ENCODE measurements at places on chromosomes 16 and 17.
A peak's percentile ranks its signal among the peaks of the same experiment; 100 is the strongest.

- no peak for DNase-seq
Measured at GRCh38 chr17:1087381-1088241, 90.7 kb downstream of the TIMM22 start.

DNA sequence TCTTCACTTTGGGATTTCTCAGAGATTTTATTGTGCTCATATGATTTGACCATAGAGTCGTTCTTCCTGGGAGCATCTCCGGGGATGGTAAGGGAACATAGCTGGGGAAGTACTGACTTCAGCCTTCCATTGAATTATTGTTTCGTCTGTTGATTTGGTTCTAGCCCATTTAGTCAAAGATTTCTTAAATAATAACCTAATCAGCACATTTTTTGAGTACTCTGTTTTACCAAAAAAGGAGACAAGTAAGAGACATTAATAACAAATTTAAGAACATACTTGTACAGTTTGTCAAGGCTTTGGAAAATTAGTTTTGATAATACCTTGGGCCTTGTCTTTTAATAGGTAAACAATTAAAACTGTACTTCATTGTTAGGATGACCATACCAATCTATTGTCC, 78.0 kb downstream of the CDRT15 start:
- no peak for DNase-seq

DNA sequence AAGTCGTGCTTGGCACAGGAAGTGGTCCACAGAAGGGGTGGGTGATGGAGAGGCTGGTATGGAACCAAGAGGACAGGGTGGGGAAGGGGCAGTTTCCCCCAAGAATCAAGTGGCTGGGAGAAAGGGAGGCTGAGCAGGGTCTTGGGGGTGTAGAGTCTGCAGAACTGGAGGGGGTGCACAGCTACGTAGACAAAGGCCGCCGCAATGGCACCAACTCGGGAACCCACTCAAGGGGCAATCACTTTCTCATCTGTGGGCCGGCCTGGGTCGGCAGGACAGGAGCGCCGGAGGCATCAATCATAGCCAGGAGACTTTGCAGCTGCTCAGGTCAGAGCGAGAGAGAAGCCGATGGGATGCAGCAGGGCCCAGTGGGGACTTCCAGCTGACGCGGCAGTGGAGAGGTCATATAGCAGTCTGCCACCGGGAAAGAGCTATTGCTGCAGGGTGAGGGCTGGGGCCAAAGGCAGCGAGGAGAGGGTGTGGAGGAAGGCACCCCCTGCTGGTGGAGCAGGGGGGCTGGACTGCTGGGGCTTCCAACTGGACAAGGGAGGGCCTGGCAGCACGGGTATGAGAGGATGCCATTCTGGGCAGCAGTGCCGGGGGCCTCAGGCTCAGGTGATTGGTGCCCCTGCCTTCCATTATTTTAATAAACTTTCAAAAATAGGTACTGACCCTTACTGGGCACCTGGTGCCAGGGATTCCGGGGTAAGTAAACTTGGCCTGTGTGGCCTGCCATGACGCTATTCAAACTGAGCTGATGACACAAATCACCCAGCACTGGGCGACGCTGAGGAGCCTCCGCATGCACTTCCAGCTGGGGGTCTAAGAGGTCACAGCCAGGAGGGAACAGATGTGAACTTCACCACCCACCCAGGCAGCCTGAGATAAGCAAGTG, 52.5 kb upstream of the MTSS2 start:
- no peak for DNase-seq

DNA sequence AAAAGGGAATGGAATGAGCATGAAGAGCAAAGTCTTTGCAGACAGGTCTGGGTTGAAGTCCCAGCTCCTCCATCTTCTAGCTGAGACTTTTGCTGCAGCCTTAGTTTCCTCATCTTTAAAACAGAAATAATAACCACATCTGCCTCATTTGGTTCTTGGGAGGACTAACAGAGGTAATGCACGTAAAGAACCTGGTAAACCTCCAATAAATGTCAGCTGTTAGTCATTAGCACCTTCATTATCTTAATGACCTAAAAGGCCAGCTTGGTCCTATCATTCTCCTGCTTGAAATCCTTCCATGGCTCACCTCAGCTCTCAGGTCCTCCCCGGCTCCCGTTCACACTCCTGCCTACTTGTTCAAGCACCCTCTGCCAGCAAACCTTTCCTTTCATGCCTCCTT, 51.8 kb downstream of the SKAP1 start:
- no peak for DNase-seq

DNA sequence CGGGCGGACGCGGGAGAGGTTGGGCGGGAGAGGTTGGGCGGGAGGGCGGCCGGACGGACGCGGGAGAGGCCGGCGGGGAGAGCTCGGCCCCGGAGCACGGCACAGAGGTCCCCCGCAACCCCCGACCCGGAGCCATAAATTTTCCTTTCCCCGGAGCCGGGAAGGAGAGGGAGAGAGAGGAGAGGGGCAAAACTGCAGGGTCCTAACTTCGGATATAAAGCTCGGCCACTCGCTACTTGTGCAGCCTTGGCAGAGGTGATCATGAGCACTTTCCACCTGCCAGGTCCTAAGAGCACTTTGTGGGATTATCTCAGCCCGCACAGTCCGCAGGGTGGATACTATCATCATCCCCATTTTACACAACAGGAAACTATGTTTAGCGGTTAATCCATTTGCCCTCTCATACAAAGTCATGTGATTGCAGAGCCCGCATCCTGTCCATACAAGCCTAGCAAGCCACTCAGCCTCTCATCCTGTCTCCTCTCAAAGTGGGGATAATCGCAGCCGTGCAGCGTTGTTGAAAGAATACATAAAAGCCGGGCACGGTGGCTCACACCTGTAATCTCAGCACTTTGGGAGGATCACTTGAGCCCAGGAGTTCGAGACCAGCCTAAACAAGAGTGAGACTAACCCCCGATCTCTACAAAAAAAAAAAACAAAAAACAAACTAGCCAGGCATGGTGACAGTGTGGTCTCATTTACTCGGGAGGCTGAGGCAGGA, 780 bp upstream of the DCAKD start:
- DNase-seq, result no peak

DNA sequence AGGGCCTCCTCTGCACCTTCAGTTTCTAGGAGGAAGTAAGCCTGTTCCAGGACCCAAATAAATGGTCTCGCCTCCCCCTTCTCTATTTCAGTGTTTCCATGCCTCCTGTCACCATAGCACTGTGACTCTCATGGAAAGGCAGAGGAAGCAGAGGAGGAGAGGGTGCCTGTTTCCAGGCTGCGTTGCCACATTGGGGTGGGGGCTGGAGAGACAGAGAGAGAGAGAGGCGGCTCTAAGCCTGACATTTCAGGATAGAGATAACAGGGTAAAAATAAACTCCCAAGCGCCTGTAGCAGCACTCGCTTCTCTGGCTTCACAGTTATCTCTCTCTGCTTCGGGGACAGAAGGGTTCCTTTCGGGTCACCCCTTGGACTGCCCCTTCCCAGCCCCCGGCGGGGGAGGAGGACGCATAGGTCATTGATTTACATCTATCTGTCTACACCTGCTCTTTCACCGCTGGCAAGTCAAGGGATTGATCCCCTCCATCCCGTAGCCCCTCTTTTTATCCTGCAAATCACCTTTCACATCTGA, 71.2 kb upstream of the MRTFB start:
- no peak for DNase-seq

GRCh38 chr17:41478237-41478636, 2.7 kb downstream of the KRT35 start:
- no peak for DNase-seq

- DNase-seq, result no peak
Measured at GRCh38 chr16:30964574-30965226, 7.1 kb downstream of the SETD1A start.

GRCh38 chr17:51510940-51511339, 250.6 kb downstream of the UTP18 start:
- no peak for DNase-seq

GRCh38 chr16:23952971-23953300, 117.2 kb downstream of the PRKCB start:
- no peak for DNase-seq

DNA sequence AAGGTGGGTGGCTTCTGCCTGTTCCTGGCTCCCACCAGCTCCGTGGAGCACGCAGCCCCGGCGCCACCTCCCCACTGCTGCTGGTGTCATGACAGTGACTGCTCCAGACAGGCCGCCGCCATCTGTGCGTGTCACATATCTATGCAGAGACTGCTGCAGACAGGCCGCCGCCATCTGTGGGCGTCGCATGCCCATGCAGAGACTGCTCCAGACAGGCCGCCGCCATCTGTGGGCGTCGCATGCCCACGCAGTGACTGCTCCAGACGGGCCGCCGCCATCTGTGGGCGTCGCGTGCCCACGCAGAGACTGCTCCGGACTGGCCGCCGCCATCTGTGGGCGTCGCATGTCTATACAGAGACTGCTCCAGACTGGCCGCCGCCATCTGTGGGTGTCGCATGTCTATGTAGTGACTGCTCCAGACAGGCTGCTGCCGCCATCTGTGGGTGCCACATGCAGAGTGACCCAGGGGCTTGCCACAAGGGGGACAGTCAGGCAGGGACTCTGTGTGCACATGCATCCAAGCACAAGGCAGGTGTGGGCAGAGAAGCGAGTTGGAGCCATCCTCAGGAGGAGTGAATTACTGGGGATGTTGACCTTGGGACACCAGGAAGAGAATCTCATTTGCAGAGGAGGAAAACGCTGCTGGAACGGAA, 3.3 kb upstream of the FN3KRP start:
- DNase-seq, result no peak

DNA sequence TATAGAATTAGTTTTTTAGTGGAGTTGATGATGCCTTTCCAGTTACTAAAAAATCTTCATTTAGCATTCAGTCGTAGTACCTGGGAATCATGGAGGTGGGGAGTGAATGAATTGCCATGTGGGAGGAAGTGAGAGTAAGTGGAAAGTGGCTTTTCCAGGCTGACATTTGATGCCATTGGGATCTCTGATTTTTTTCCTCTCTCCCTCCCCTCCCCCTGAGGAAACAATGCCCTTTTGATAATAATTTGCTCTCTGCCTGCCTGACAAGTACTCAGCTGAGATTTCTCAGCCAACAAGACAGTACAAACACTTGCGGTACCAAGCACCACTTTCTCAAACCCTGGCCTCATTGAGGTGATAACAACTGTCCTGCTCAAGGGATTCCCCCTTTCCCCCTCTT, 2.2 kb downstream of the UBE2Z start:
- DNase-seq, result no peak

GRCh38 chr17:330993-331701, 21.5 kb downstream of the RPH3AL start:
- DNase-seq, result no peak

DNA sequence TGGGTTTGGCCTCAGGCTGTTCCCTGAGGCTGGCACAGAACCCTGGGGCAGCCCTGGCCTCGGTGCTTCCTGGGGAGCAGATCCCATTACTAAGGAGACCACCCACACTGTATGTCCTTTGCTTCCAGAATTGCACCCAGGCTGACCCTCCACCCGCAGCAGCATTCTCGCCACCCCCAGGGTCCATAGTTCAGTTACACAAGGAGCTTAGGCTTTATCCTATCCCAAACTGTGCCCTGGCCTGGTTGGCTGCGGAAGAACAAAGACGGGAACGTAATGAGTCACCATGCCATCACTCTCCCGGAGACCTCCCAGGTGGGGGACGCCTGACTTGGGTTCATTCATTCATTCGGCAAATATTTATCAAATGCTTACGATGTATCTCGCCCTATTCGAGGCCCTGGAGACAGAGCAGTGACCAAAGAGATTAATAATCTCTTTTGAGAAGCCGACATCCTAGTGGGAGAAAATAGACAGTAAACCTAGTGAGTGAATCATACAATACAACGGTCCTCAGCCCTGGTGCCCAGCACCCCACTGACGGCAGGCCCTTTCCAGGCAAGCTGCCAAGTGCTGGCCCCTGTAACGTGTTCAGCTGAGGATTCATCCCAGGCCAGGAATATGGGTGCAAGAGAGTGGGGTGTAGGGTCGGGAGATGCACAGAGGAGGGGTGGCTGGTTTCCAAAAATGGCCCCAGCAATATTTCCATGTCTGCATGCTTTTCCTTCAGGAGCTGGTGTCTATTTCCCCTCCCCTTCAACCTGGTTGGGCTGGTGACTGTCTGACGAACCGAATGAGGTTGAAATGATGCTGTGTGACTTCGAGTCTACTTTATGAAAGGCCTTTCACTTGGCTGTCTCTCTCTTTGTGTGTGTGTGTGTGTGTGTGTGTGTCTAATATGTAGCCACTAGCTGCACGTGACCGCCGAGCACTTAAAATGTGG, 134.2 kb downstream of the MGAT5B start:
- DNase-seq, result no peak

DNA sequence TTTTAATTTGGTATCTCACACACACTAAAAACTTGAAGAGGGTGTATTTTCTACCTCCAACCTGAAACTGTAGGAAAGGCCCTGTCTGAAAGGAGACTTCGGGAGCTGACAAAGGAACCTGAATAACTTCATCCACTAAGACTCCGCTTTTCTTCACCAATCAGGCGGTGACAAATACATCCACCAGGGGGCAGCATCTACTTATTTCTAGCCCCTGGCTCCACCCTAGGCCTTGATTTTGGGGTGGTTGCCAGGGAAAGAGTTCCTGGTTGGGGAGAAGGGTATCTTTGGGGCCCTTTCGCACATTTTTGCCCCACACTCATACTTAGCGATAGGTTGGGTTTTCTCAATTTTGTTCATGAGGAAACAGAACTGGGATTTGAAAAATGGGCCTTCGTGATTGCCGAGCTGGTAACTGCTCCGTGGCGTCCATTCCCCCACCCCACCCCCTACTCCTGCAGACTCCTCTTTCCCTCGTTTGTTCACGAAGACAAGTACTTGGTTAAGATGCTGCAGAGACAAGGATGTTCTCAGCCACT, 4.8 kb upstream of the ARL4D start:
- peak; percentile 78 for DNase-seq

GRCh38 chr17:50133028-50133768, 3.2 kb upstream of the SAMD14 start:
- no peak for DNase-seq

DNA sequence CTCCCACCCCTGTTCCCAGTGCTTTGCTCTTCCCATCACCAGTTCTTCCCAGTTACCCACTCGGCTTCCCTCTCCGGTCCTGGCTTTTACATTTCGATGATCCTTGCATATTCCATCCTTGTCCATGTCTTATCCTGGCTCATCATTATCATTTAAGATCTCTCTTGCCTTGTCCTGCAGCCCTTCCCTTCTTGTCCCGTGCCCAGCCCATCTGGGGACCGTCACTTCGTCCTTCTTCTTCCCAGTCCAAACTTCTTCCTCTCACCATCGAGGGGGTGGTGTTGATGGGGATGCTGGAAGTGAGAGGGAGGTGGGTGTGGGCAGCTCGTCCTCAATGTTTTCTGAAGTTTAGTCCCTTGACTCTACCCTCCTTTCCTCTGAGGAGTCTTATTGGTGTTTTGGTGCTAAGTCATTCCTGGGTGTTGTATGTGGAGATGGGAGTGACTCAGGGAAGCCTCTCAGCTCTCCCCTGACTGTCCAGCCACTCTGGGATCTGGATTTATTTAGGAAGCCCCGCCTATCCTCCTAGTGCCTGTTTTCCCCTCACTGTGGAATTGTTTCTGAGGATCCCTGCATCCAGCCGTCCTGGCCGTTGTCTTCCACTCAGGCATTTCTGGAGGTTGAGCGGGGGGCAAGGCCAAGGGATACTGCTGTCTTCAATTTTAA, 975 bp downstream of the SNX29 start:
- DNase-seq, result no peak
